IMR-90 (cell line): ENCODE measurements at places on chromosomes 6 and 20.

GRCh38 chr6:168121303-168121665, 42.3 kb upstream of the FRMD1 start:
- DNase-seq = no peak

DNA sequence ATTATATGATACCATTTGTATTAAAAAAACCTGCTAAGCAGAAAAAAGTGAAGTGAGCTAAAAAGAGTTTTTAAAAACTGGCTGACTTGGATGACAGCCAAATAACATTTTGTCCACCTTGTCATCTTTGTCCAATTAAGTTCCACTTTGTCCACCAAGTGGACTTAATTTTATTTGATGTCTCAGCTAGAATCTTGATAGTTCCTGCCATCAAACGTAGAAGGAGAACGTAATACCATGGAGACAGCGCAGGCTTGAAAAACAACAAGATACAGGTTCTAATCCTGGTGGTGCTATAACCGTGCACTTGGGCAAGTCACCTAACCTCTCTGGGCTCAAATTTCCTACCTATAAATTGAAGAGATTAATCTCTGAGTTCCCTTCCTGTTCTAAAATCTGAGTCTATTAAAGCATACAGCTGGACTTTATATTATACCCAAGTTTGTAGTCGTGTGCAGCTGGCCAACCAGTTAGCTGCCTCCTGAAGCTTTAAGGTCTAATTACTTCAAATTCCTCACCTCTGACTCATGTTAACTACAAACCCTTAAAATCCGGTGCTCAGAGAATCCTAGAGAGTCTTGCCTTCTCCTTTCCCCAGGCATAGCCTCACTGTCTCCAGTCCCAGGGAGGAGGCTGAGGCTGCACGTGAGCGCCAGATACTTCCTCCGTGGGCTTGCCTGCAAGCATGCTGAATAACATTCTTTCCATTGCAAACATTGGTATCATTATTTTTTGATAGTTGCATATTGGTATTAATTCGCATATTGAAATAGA, 16.8 kb downstream of the TMEM244 start:
- peak; percentile 89 for DNase-seq

DNA sequence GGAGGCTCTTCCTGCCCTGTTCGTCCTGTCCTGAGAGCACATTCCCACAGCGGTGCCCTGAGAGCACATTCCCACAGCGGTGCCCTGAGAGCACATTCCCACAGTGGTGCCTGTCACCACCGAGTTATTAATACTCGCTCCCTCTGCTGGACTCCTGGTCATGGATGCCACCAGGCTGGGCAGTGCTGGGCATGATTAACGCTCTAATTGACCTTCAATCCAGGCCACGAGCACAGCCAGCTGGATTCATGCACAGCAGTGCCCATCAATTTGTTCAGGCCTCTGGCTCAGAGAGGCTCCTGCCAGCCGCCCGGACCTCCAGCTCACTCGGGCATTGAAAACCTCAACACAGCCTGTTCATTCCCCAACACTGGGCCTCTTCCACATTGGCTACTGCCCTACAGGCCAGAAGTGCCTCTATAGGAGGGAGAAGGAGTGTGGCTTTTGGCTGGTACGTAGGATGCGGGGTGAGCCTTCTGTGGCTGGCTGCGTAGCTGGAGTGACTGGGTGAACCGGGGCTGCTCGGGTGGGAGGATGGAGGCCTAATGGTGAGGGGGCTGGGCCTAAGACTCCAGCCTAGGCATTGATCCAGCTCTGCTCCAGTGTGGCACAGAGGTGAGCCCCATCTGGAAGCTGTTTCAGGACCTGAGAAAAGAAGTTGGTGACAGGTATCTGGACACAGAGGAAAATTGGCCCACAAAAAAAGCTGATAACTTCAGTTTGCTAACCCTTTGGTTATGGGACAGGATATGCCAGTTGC, 9.3 kb downstream of the IP6K3 start:
- no peak for DNase-seq

DNA sequence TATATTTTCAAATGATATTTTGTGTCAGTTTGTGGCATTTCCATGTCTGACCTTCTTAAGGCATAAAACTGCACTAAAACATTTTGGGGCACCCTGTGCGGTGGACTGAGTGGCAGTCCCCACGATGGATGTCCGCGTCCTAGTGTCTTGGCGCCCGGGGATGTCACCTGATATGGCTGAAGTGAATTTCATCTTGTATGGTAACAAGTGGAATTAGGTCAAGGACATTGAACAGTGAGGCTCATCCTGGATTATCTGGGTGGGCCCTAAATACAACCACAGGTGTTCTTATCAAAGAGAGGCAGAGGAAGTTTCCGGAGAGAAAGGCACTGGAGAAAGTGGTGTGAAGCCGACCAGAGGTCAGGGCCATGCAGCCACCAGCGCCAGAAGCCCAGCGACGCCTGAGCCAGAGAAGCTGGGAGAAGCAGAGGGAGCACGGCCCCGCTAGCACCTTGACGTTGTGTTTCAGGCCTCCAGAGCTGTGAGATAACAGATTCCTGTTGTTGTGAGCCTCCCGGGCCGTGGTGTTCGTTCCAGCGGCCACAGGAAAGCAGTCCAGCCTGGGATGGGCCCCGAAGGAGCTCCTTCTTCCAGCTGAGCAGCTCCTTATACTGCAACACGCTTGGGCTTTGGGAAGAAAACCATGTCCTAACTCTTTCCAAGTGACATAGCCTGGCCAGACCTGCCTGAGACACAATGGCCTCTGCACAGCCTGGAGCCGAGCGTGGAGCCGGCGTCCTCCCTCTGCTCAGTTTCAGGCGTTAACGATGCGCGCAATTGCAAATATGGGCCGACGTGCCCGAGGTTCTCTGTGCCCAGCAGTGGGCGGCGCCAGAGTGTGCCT, 22.5 kb downstream of the THBS2 start:
- DNase-seq = no peak
